ENCODE measurements at places on chromosomes 16 and 17.

DNA sequence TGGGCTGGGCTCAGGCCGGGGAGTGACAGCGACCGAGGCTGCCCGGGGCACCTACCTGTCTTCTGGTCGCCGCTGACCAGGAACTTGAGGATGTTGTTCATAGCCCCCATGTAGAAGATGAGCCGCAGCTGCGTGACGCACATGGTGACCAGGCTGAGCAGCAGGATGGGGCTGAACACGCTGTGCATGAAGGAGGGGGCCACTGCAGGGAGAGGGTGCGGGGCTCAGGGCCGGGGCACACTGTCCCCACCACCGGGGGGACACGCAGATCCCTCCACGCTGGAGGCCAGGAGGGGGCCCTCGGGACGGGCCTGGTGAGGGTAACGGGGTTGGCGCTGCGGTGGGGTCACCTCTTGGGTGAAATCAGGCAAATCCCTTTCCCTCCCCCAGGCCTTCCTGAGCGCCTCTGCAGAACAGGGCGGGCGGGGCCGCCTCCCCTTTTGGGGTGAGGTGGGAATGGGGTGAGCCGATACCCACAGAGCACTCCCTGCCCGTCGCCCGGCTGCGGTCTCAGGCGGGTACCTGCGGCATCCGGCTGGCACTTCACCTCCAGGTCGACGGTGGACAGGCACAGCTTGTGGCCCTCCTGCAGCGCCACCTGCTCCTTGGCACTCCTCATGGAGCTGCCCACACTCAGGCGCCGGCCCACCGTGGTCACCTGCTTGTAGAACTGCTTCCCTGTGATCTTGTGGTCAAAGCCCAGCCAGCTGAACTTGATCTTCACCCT lies 28.3 kb upstream of the PITPNA start:
- DNase-seq: no peak

DNA sequence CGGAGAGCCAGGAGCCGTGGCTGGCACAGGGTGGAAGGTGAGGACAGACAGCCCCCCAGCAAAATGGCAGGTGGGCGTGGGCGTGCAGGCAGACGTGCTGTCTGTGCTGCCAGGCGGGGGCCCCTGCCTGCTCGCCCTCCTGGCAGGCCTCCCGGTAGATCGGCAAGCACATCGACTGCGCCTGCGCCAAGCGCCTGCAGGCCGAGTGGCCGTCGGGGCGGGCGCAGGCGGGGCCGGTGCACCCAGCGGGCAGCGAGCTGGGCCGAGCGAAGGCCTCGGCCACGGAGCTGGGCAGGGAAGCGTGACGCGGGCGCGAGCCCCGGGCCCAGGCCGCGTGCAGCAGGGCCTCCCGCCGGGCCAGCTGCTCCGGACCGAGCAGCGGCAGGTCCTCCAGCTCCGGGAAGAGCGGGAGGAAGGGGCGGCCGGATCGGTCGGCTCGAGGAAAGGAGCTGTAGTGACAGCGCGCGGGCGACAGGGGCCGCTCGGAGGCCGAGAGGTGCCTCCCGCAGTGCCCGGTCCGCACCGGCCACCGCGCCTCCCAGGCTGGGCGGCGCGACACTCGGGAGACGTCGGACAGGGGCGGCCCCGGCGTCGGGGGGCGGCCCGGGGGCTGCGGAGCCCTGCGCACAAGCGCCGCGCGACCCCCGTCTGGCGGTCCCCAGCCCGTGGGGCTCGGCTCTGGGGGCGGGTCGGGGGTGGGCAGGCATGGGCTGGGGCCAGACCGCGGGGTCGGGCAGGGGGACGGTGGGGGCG lies 16.9 kb downstream of the GRIN2C start:
- peak; percentile 38 for DNase-seq

GRCh38 chr17:81733507-81734404 lies 21.7 kb downstream of the SLC25A10 start:
- DNase-seq: peak; percentile 51

GRCh38 chr17:61235827-61236197 lies 163.8 kb upstream of the TBX2 start:
- no peak for DNase-seq

DNA sequence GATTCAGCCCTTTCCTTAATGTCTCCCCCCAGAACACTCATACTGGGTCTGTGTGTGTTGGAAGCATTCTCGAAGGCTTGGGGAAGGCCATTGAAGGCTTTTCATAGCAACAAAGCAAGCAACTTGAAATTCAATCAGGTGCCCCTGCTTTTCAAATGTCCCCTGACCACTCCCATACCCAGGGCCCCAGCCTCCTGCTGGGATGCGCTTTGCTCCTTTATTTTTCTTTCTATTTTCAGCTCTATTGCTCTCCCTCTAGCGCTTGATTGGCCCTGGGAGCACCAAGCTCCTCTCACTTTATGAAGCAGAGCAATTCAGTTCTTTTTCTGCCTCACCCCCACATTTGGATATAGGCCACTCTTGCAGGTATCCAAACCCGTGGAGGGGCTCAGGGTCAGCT lies 92.0 kb downstream of the WSCD1 start:
- no peak for DNase-seq

GRCh38 chr17:29111816-29112499 lies 68.2 kb downstream of the MYO18A start:
- DNase-seq: peak; percentile 51

- no peak for DNase-seq
Measured at GRCh38 chr17:80315517-80316182, 55.0 kb downstream of the RNF213 start.

DNA sequence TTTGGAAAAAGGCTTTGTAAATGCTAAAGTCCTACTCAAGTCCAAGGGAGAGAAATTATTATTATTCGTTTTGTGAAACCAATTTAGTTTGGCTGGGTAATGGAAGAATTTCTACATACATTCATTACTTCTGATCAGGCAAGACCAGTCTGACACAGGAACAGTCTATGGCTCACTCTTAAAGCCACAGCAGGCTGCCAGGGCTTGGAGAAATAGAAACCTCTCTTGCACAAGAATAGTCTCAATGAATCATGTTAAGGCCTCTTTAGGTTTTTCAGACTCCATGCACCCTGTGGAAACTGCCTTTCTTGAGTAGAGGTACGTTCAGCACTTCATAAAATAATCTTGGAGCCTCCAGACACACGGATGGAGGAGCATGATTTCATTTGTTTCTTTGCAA lies 167.7 kb downstream of the IRX3 start:
- DNase-seq: no peak

- no peak for DNase-seq
Measured at GRCh38 chr17:78001182-78001581, 42.7 kb downstream of the TNRC6C start.

DNA sequence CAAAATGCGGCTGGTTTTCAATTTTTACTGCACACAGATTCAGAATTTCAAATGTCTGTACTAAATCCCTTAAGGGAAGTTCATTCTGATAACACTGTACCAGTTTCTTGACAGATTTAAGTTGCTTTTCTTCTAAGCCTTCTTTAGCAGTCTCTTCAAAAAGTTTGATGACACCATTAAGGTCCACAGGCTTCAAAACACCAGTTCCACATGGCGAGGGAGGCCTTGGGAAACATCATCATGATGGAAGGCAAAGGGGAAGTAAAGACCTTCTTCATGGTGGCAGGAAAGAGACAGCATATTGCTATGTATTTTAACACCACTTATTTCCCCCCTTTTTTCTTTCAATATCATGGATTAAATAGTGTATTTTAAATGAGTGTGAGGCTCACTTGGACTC lies 24.5 kb downstream of the NLRC5 start:
- DNase-seq: peak; percentile 44

GRCh38 chr16:47387026-47387734 lies 73.7 kb downstream of the ITFG1 start:
- no peak for DNase-seq

- peak; percentile 31 for DNase-seq
Measured at GRCh38 chr17:74919440-74920305, 3.4 kb downstream of the USH1G start.

GRCh38 chr17:6358131-6358530 lies 76.8 kb downstream of the AIPL1 start:
- no peak for DNase-seq

DNA sequence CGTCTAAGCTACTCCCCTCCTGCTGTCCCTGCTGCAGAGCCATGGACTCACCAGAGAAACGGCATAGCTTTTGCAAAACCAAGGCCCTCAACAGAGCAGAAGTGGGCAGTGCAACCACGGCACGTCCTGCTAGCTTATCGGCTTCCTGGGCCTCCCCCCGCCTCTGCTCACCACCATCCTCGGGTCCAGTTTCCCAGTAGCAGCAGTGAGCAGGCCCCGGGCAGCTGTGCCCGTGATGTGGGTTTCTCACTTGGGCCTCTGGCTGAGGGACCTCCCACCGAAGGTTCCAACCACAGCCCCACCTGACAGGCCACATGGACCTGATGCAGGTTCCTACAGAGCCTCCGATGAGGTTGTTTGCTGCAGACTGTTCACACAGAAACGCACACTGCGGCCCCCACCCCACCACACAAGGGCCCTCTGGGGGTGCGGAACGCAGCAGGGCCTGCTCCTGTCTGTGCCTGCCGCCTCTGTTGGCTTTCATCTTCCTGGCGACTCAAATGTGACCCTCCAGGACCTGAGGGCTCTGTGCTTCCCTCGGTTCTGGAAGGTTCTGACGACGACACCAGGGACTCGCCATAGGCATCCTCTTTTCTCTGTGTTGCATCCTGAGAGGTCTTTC lies 24.8 kb downstream of the PDIA2 start:
- peak; percentile 49 for DNase-seq

- DNase-seq: no peak
Measured at GRCh38 chr17:17315142-17315821, 12.1 kb downstream of the NT5M start.

- DNase-seq: no peak
Measured at GRCh38 chr17:48542698-48543106, 2.2 kb downstream of the HOXB2 start.

DNA sequence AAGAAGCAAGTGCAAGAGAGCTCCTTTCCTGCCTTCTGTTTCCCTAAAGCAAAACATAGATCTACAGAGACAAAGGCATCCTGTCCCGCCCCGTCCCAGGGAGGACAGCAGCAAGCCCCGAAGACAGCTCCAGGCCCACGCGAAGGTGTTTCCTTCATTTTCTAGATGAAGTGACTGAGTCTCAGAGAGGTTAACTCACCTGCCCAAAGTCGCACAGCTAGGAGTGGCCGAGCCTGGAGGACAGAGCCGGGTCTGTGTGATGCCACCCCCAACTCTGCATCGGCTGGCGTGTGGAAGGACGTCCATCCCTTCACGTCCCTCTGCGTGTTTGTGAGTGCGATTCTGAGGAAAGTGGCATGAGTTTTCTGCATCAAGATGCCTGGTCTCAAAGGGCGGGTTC lies 187.2 kb upstream of the CHMP6 start:
- no peak for DNase-seq

GRCh38 chr17:29096094-29096493 lies 53.2 kb downstream of the PIPOX start:
- DNase-seq: no peak

DNA sequence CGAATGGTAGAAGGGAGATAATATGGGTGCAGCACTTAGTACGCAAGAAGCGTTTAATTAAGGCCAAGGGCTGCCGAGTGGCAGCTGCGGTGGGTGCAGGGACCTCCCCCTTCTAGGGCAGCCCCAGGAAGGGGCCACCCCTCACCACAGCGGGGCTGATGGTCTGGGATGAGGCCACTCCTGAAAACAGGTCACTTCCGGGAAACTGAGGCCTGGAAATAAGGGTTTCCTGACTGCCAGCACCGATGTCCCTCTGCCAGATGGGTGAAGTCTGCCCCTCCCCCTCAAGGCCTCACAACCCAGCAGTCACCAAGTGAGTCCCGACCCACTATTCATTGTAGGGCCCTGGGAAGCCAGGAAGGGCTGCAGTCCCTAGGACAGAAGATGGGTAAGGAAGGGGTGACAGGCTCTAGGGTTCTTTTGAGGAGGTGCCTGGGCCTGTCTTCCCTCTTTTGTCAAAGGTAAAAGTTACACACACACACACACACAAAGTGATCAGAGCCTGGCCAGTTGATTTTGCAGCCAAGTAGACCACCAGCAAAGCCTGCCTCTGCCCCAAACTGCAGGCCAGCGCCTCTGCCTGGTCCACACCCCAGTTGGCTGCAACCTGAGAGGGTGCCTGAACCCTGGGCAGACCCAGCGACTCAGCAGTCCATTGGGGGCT lies 12.5 kb downstream of the SREBF1 start:
- peak; percentile 62 for DNase-seq

DNA sequence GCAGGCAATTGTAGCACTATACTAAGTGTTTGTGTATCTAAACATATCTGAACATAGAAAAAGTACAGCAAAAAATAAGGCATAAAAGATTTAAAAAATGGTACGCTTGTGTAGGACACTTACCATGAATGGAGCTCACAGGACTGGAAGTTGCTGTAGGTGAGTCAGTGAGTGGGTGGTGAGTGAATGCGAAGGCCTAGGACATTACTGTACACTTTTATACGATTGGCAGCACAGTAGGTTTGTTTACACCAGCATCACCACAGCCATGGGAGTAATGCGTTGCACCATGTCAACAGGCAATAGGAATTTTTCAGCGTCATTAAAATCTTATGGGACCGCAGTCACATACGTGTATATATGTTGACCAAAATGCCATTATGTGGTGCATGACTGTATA lies 45.6 kb downstream of the DNAH9 start:
- DNase-seq: no peak

- no peak for DNase-seq
Measured at GRCh38 chr17:34261568-34262337, 6.7 kb downstream of the CCL2 start.

DNA sequence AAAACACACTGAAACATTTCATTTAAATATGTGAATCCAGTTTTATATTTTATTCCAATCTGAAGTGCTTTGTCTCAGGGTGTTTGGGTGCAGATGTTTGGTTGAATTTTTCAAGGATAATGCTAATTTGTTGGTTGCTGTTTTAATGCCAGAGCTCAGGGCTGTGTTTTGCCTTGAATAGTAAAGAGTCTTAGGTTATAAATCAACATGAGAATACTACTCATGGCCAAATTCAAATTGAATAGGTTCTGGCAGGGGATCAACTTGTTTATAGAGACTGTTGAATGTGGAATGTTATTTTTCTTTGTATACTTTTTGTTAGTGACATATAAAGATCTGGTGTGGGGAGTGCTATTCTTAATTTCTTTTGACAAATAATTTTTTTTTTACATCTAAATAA lies 18.8 kb downstream of the TOM1L1 start:
- DNase-seq: no peak

GRCh38 chr17:8118769-8119580 lies 661 bp upstream of the ALOXE3 start:
- peak; percentile 84 for DNase-seq

DNA sequence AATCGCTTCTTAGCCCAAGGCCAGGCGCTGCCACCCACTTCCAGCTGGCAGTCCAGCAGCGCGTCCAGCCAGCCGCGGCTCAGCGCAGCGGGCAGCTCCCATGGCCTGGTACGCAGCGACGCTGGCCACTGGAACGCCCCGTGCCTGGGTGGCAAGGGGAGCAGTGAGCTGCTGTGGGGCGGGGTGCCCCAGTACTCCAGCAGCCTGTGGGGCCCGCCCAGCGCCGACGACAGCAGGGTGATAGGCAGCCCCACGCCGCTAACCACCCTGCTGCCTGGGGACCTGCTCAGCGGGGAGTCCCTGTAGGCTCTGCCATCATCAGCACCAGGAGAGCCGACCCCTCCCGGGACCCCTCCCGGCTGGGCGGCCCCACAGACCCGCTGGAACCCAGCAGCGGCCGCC lies 24.0 kb downstream of the TMC6 start:
- no peak for DNase-seq

All from natural killer cell (primary cell).